ENCODE measurements at places on chromosomes 1 and 21.

GRCh38 chr1:202163281-202164270 lies 3.2 kb upstream of the PTPN7 start:
- DNase-seq: no peak

DNA sequence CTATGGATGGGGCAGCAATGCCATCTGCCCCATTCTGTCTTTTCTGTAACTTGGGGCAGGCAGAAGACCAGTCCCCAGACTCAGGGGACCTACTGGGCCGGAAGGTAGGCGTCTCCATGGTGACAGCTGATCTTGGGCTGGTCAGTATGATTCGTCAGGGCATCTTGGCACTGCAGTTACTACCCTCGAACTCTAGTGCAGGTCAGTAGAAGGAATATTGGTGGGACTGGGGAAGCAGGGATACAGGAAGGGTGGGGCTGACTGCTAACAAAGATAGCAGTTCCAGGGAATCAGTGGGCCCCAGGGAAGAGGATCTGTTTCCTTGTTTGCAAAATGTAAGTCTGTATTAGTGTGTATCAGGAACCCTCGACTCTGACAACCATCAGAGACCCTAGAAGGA lies 26.2 kb downstream of the SZT2 start:
- no peak for DNase-seq

DNA sequence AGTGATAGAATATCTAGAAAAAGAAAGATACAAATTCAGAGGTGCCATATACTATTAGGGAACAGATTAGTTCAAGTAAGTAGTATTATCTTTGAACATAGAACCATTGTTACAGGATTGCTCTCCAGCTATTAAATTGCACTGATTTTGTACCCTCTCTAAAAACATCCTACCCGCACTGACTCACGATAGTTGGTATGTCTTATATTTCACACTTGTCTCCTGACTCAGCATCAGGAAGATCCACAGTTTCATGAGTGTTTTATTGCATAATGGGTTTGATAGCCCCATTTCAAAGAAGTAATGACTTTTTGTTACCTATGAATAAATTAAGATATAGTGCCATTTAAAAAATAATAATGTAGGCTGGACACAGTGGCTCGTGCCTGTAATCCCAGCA lies 6.0 kb downstream of the TATDN3 start:
- DNase-seq: no peak

- no peak for DNase-seq
Observed at GRCh38 chr1:121417325-121417923, 232.6 kb downstream of the SRGAP2C start.

GRCh38 chr1:119081700-119082099 lies 58.8 kb downstream of the WARS2 start:
- DNase-seq: no peak

DNA sequence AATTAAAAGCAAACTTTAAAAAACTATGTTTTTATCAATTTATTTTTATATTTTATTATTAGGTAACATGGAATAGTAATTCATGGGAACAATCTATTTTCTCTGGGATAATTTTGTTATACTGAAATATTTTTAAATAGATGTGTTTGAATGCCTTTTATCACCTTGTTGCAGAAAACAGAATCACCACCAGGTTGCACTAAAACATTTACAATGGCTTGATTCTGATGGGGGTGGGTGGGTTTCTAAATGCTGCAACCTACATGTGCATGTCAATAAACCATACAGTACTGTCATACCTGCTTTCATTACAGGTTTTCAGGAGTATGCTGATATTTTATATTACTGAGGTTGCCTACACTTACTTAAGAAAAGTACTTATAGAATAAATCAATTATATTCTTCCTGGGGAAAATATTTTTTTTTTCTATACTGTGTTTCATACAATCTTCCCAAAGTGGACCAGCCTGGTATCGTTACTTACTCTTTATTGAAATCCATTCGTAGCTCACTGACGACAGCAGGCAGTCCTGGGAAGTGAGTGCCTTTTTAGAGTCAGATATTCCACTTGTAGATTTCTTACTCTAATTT lies 132.8 kb downstream of the PTPRC start:
- no peak for DNase-seq

GRCh38 chr1:179230251-179230650 lies 774 bp upstream of the ABL2 start:
- peak; percentile 12 for DNase-seq

Data from small intestine (tissue), 16 donors.